Hematopoietic multipotent progenitor cell treated with erythropoietin and hydrocortisone succinate and interleukin-3 and kit ligand, for 8 days (in vitro differentiated cells): ENCODE measurements at places on chromosomes 3 and 15.

DNA sequence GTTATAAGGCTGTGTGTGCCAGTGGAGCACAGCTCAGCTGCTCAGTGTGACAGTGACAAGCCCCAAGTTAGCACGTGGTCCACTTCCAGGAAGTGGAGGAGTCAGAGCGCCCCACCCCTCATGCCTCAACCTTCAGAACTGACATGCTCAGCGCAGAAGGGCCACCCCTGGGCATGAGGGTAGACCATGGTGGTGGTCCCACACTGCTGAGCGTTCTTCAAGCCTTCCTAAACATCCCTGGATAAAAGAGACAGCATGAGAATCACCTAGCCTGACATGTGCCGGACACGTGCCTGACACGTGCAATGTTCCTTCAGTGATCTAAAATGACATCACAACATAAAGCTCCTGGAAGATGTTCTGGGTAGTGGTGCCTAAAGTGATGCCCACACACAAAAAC is 16.8 kb downstream of the ATP10A start:
- DNase-seq, result no peak

GRCh38 chr3:32203854-32204253 is 34.6 kb upstream of the CMTM8 start:
- peak; percentile 75 for DNase-seq

- no peak for DNase-seq
Observed at GRCh38 chr15:70508561-70509281, 254.6 kb downstream of the UACA start.

- DNase-seq, result no peak
Observed at GRCh38 chr3:9716801-9717555, 13.3 kb downstream of the CPNE9 start.

DNA sequence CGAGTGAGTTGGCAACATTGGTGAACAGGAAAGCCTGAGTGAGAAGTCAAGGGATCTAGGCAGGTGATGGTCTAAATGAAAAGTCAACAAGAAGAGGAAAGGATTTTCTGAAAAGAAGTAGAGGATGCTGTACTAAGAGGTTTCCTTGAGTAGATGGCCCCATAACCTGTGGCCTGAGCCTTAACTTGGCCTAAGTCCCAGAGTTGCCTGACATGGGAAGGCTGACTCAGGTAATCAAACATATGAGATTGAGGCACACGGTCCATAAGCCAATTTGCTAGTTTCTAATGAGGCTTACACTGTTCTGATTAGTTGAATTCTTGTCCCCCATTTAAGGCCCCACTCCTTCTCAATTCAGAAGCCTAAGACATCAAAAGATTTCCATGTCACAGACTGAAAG is 262.5 kb upstream of the LMCD1 start:
- DNase-seq, result no peak

GRCh38 chr3:48881652-48882114 is 17.0 kb downstream of the SLC25A20 start:
- DNase-seq, result no peak

GRCh38 chr3:173501931-173502489 is 104.5 kb downstream of the NLGN1 start:
- DNase-seq, result no peak

DNA sequence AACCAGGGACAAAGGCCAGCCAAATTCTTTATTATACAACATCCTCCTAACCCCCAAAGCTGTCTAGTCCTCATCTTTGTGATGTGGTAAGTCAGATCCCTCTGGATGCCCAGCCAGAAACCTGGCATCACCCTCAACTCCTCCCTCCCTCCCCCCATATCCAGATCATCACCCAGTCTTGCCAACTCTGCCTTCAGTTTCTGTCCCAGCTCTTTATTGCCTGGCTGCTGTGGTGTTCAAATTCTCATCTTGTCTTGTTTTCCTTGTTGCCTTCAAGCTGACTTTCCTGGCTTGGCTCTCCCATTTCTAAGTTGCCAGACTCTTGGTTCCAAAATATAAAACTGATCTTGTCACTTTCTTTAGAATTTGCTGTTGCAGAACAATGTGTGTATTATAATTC is 28.6 kb downstream of the MAP2K1 start:
- no peak for DNase-seq

- DNase-seq, result no peak
Observed at GRCh38 chr3:112331851-112332250, 1.1 kb upstream of the CD200 start.

DNA sequence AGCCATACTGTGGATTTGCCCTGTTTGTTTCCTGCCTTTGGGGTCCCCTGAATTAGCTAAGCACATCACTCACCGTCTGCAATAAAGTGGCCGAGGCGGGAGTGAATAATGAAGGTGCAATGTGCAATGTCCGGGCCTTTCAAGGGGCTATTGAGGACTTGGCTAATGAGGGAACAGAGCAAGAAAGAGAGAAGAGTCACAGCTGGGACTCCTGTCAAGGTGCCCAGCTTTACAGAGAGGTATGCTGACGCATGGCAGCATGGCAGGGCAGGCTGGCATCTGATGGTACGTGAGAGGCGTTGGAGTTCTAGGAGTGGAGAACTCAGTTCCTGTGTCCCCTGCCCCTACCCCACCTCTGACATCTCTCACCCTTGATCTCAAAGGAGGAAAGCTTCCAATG is 13.8 kb upstream of the ATP2B2 start:
- DNase-seq, result no peak

DNA sequence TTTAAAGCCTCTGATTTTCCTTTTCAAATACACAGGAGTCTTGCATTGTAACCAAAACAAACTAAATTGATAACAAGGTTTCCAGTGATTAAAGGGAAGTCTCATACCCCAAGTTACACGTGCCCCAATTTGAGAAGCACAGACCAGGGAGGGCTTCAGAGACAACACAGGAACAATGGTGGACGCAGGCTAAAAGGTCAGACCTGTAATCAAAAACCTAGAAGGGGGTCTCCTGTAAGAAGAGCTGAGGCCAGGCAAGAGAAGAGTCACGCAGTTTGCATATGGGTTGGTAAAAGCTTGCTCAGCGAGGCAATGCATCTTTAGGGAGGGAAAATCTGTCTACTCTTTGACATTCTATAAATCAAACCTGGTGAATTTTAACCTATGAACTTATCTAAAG is 58.6 kb upstream of the MCF2L2 start:
- no peak for DNase-seq

DNA sequence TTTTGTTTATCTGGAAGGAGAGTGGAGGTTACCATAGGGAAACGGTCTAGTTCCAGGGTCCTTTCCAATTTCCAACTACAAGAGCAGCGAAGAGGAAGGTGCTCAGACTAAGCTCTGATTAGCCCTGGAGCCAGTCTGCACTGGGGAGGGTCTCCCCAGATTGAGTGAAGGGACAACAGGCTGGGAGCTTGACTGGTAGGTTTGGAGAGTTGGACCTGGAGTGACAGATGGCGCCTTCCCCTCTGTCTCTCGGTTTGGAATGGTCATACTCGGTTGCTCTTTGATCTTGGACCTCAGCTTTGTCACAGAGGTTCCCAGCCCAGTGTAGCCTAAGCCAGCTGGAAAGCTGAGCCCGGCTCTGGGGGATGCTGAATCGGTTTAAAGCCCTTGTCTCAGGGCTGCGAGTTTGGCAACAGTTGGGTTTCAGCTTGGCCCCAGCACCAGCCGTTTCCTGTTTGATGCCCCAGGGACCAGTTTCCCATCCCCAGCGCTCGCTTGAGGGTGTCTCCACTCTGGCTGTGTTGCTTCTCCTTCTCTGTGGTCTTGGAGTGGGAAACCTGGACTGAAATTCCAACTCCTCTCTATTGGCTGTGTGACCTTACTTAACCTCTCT is 53.1 kb upstream of the ULK4 start:
- DNase-seq, result peak; percentile 19

DNA sequence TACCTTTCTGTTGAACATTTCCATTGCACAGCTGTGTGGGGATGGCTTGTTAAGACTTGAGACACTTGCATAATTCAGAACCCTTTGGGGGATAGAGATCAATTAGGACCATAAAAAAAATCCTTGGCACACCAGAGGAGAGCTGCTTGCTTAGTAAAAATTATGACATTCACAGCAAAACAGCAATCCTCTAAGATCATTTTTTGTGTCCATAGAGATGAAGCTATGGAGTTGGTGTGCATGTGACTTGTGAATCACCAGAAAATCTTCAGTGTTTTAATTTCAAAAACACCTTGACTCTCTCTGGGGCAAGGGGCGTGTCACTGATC is 7.7 kb downstream of the COL8A1 start:
- DNase-seq, result no peak

DNA sequence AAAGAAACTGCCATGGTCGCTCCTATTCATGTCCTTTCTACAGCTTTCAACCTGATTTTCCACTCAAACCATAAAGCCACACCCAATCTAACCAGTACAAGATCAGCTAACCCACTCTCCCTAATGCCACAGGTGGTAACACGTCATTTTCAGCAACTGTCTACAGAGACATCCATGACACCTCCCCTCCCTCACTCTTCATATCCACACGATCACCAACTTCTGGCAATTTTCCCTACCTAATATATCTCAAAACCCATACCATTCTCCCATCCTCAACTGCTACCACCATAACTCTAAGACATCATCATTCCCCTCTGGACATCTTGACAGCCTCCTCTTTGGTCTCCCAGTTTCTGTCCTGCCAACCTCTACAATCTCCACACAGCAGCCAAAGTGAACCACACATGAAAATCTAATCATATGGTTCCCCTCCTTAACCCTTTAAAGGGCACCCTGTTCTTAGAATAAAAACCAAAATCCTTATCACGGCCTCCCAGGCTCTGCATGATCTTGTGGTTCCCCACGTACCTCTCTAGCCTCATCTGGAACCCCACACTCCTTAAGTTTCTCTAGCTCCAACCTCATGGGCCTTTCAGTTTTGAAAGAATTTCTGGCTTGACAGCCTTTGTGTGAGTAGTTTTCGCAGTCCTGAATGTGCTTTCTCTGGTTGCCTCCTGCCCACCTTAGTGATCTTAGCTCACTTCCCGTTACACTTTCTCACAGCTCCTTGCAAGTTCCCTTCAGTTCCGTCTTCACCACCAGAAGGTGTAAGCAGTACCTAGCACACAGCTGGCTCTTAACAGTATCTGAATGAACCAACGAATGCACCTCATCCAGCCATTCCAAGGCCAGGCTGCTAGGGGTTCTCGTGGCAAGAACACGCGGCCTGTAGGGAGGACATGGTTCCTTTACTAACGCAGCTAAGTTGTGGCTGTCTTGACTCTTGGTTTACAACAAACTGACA is 33.4 kb downstream of the SPINK8 start:
- DNase-seq, result peak; percentile 96

GRCh38 chr3:58566398-58567250 is 10.6 kb downstream of the FAM107A start:
- no peak for DNase-seq

GRCh38 chr3:177041730-177042551 is 155.3 kb downstream of the TBL1XR1 start:
- DNase-seq, result no peak

- no peak for DNase-seq
Observed at GRCh38 chr15:63605816-63606215, 8.6 kb downstream of the FBXL22 start.

DNA sequence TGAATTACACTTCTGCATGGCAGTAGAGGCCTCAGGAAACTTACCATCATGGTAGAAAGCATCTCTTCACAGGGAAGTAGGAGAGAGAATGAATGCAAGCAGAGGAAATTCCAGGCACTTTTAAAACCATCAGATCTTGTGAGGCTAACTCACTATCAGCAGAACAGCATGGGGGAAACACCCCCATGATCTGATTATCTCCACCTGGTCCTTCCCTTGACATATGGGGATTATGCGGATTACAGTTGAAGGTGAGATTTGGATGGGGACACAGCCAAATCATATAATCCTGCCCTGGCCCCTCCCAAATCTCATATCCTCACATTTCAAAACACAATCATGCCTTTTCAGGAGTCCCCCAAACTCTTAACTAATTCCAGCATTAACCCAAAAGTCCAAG is 691.1 kb downstream of the SI start:
- no peak for DNase-seq

GRCh38 chr15:71115567-71116351 is 488 bp downstream of the THSD4 start:
- peak; percentile 4 for DNase-seq

DNA sequence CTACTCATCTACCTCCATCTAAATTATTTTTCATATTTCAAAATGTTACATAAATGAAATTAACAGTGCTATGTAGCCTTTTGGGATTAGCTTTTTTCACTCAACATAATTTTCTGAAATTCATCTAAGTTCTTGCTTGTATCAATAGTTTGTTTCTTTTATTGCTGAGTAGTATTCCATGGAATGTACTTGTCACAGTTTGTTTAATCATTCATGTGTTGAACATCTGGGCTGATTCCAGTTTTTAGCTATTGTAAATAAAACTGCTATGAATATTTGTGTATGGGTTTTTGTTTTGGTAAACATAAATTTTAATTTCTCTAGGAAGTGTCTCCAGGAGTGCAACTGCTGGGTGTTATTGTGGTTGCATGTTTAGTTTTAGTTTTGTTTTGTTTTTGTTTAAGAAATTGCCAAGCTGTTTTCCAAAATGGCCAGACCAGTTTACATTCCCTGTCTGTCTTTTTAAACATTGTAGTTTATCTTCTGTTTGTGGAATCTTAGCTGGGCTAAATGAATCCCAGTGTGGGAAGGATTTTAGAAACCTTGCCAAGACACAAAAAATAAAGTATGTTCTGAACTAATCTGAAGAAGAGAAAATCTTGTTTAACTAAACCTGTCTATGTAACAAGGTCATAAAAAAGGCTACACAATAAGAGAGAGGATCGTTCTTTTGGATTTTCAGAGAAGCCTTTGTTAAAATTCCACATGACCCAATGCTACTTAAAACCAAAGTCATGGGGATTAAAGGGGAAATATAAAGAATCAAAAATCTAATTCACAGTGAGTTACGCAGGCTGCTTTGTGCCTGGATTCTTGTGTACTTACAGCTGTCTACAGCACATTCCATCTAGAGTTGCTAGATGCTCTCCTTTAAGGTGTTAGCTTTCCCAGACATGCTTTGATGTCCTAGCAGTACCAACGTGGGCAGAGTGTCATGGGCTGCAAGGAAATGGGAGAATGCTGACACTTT is 129.2 kb upstream of the SUCLG2 start:
- no peak for DNase-seq
